ENCODE measurements at places on chromosomes 5 and 9.
A peak's percentile ranks its signal among the peaks of the same experiment; 100 is the strongest.

DNA sequence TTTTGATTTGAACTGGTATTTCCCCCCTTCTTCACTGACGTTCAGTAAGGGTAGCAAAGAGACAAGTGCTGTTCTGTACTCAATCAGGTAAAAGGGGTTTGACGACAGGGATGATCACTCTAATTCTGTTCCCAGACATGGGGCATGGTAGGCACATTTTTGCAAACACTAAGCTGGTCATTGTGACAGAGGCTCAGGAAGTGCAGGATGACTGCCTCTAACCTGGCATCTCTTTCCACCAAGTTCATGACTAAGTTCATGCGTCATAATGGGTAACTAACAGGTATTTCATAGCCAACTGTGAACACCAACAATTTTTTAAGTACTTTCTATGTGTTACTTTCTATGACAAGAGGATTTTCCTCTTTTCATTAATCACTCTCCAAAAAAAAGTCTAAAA, 166.5 kb downstream of the MAPKAP1 start:
- DNase-seq: no peak

- no peak for DNase-seq
These were observed 3.0 kb downstream of the RNF145 start for GRCh38 chr5:159206368-159206767.

- peak; percentile 19 for DNase-seq
These were observed 28.4 kb upstream of the GPR150 start for GRCh38 chr5:95591490-95591901.

DNA sequence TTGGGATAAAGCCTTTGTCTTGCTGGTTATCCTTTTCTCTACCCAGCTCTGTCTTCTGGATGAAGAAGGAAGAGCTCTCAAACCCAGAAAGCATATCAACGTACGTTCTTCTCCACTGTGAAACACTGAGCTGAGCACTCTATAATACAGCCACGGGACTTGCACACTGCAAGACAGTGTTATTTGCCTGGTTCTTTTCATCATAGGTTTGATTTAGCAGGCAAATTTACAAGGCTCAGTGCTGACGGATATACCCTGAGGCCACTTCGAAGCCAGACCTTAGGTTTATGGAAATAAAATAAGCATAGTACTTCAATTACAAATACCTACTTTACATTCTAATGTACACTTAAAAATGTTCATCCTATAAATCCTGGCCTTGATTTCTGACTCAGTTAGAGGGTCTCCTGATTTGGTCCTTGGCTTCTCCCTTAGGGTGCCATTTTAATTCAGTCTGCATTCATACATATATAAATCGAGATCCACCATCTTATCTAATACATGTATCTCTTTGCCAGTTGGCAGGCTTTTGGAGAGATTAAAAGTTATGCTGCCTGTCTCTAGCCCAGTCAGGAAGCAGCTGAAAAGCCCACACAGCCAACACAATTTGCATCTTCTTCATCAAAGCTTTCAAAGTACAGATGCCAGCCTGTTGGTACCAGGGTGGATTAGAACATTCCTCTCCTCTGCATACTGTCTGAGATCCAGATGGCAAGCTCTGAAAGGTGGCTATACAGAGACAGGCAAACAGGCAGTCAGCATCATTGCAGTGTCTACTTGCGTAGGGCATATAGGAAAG, 194.4 kb downstream of the DEPDC1B start:
- DNase-seq: no peak

- no peak for DNase-seq
These were observed 24.5 kb downstream of the CAVIN4 start for GRCh38 chr9:100602342-100602801.

DNA sequence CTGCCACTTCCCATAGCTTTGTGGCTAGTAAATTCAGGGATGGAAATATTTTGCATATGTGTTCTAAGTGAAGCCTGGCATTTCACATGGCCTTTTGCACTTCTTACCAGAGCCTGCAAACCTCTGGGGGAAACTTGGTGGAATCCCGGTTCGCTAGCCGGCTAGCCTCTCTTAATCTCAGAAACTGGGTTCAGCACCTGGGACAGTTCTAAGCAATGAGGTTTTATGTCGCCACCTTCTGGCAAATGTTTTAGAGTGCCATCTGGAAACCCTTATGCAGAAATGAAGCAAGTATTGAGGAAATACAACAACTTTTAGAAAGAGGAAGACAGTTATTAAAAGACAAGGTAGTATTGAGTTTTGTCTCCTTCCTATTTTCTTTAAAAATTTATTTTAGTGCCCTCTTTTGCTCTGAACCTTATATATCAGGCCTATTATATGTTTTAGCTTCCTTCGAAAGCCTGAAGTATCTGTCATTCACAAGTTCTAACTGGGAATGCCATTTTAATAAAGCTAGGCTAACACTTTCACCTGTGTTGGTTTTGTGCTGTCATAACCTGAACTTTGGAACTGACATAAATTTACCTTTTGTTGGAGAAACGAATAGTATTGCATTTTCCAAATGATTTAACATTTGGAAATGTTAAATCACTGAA, 963 bp upstream of the HTR1A start:
- DNase-seq: peak; percentile 18

GRCh38 chr9:135991771-135992170, 30.6 kb upstream of the UBAC1 start:
- no peak for DNase-seq

GRCh38 chr9:33377089-33377715, 25.2 kb downstream of the AQP7 start:
- DNase-seq: no peak

- no peak for DNase-seq
These were observed 71.1 kb downstream of the GNAQ start for GRCh38 chr9:77960356-77961153.

DNA sequence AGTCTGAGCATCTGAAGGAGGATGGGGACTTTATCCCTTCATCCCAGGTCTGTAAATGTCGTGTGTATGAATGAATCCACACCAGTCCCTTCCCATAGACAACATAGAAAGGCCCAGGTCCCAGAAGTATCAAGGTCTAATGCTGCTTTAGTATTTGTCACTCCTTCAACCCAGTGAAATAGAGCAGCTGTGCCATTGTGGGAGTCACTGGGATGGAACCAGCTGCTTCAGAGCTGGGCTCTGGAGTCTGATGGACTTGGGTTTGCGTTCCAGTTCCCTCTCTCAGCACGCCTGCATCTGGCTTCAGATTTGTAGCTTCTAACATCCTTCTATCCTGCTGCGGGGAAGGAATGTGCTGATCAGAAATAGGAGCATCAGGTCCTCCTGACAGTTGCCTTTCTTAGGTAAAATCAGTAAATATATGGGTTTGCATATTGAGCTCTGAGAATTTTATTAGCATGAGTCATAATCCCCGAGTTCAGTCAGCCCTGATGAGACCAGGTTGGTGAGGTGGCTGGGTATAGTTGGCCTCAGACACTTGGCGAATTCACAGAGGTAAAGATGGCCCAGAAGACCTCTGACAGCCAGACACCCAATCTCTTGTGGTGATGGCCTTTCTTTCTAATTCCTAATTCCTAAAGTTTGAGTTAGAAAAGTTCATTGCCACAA, 10.1 kb downstream of the ACO1 start:
- no peak for DNase-seq

- no peak for DNase-seq
These were observed 10.1 kb upstream of the FOXE1 start for GRCh38 chr9:97842960-97843359.

DNA sequence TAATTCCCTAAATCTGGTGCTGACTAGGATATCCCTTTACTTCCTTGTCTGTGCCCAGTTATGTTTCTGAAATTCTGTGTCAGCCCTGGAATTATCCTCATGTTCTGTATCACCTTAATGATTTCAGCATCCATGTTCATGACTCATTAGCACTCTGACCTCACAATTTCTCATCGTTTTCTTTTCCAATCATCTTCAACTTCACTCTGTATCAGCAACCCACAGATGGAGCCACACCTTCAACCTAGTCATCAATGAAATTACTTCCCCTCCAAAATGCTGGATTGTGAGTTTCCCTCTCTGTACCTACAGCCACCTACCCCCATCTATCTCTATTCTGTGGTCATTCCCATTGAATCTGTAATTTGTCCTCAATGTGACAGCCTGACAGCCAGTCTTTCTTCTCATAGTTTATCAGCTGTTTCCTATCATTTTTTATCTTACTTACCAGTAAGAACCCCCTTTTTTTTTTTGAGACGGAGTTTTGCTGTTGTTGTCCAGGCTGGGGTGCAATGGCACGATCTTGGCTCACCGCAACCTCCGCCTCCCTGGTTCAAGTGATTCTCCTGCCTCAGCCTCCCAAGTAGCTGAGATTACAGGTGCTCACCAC, 3.1 kb upstream of the IL6ST start:
- DNase-seq: no peak

DNA sequence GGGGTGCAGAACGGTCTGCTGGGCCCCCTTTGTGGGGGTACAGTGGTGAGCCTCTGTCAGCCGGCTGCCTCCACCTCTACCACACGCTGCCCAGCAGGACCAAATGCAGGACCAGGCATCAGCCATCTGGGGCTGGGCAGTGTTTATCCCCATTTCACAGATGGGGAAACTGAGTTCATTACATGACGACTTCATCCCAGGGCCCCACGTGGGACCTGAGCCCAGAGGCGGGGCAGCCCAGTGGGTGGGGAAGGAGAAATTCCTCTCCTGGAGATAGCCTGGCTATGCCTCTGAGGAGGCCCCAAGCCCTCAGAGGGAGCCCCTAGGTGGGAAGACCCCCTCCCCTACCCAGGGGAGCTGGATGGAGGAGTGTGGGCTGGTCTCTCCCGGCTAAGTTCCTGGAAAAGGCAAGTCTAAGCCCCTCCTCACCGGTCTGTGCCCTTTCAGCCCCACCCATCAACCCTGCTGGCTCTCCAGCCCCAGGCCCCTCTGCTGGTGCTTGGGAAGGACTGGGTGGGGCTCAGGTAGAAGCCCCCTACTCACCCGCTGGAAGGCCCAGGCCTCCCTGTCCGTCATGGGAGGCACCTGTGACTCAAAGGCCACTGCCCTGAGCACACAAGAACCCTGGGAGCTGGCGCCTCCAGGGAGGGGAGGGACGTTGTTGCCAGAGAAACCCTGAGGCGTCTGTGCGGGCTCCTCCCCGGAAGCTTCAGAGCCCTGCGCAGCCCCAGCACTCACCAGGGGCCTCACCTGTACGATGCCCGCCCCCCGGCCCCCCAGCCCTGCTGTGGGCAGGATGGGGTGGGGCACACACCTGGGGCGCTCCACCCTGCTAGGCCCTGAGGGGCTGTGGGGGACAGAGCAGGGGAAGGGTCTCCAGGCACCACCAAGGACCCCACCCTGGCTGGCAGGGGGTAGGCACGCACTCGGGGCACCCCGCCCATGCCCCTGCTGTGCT, 7.4 kb upstream of the CCDC187 start:
- DNase-seq: no peak

DNA sequence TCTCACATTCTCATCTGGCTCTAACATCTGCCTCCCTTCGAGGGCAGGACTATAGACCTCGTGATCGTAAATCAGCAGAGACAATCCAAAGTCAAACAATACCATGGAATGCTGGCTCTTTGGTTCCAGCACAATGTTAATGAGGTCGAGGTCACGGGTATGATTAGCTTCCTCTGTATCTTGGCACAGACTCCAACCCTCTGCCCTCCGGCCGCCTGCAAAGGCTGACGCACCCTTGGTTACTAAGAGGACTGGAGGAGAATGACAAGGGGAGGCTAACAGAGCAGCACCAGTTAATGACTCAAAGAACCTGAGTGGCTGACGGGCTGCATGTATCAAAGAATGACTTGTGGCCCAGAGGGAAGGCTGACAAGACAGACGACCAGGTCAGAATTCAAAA, 10.1 kb downstream of the LHFPL2 start:
- peak; percentile 94 for DNase-seq

DNA sequence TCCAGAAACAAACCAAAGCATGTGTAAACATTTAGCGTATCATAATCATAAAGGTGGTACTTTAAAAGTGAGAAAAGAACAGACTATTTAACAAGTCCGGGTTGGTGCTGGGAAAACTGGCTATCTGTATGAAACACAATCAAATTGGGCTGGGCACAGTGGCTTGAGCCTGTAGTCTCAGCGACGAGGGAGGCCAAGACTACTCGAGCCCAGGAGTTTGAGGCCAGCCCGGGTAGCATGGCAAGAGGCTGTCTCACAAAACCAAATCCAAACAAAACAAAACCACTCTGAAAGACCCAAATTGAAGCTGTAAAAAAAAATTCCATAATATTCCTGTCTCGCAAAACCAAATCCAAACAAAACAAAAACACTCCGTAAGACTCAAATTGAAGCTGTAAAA, 4.3 kb downstream of the MRNIP start:
- no peak for DNase-seq

- no peak for DNase-seq
These were observed 144.7 kb upstream of the SHB start for GRCh38 chr9:38213631-38214299.

DNA sequence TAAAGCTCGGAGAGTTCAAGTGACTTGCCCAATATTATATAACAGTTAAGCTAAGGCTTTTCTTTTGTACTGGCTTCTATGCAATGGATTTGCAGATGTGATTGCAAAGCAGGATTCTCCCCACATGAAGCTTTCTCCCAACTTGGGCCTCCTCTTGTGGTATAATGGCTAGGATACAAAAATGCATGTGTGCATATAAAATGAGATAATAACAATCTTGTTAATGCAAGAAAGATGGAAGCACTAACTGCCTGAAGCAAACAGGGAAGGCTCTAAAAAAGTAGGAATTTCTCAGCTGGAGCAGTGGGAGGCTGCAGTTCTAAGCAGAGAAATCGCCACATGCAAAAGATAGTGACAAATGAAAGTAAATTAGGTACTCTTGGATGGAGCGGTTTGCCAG, 444.2 kb upstream of the RIOK2 start:
- no peak for DNase-seq

GRCh38 chr5:102106599-102106998, 189.5 kb downstream of the SLCO4C1 start:
- DNase-seq: no peak

DNA sequence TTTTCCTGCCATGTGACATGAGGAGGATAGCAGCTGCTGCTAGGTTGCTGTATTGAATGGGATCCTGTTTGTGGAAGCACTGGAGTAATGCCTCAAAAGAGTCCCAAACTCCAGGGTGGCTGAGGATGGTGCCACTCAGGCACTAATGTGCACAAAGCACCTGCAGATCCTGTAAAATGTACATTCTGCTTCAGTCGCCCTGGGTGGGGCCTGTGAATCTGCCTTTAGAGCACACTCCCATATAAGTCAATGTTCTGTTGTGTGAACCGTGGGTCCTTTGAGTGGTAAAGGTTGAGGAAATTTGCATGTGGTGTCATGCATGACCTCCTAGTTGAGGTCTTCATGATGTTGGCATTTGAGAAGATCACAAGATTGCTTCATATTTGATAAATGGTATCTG, 31.6 kb upstream of the ANKRD18A start:
- no peak for DNase-seq

- DNase-seq: no peak
These were observed 3.3 kb upstream of the TSLP start for GRCh38 chr5:111068213-111068612.

GRCh38 chr5:145999208-145999607, 62.8 kb downstream of the SH3RF2 start:
- no peak for DNase-seq

GRCh38 chr9:121871431-121872025, 220.1 kb downstream of the DAB2IP start:
- DNase-seq: no peak

- DNase-seq: no peak
These were observed 67.8 kb downstream of the DROSHA start for GRCh38 chr5:31464081-31464480.

GRCh38 chr5:132749506-132749905, 2.3 kb downstream of the CCNI2 start:
- DNase-seq: no peak

Data from AG09319 (cell line).